DND-41 (cell line): ENCODE measurements at places on chromosomes 12 and 14.

GRCh38 chr12:111573476-111573875 lies 25.6 kb downstream of the ATXN2 start:
- DNase-seq = no peak

- DNase-seq = no peak
These were observed 734.8 kb downstream of the DIO2 start for GRCh38 chr14:79476552-79476951.

DNA sequence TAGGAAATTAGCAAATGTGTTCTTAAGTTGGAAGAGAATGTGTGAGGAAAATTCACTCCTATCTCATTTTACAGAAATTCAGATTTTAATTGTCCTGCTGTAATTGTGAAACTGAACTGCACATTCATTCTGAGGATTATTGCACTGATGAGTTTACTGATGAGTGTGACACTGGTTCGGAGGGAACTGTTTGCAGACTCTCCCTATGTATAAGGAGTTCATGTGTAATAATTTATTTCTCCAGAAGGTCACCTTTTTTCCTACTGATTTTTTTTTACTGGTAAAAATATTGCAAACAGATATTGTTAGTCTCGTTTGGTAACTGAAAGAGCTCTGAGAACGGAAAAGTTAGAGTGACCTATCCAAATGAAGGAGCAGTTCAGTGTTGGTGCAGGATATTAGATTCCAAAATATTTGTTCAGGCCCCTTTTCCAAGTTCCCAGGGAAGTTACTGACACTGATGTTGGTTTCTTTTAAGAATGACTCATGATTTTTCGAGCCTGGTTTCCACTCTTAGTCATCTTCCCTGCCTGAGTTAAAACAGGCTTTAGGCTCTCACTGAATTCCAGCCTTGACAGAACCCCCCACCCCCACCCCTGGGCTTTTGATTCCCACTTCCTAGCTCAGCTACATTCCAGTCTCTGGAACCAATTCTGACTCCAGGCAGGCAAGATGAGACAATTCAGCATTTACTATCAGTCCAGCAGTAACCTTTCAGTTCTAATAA lies 18.4 kb downstream of the ANO6 start:
- DNase-seq = no peak

DNA sequence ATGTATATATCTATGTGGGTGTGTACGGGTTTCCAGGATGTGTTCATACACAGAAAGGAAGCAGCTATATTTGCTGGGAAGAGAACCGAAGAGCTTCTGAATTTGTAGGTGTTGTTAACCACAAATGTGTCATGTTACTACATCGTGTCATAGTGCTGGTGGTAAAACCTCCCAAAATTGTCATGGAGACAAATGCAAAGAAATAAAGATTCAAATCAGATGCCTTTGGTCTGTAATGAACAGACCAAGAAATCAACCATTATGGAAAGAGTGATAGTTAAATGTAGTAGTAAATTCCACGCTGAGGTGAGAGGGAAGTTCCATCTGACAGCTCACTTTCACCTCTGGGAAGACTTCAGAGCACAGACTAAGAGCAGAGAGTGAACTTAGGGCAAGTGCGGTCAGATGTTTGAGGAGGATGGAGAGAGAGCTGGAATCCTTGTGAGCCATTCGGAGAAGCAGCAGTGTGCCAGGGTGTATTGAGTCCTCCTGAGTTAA lies 487.5 kb downstream of the TMEM121 start:
- no peak for DNase-seq

GRCh38 chr12:117169548-117169947 lies 20.7 kb downstream of the FBXO21 start:
- no peak for DNase-seq

- no peak for DNase-seq
These were observed 72.6 kb downstream of the NUAK1 start for GRCh38 chr12:106066051-106066705.

DNA sequence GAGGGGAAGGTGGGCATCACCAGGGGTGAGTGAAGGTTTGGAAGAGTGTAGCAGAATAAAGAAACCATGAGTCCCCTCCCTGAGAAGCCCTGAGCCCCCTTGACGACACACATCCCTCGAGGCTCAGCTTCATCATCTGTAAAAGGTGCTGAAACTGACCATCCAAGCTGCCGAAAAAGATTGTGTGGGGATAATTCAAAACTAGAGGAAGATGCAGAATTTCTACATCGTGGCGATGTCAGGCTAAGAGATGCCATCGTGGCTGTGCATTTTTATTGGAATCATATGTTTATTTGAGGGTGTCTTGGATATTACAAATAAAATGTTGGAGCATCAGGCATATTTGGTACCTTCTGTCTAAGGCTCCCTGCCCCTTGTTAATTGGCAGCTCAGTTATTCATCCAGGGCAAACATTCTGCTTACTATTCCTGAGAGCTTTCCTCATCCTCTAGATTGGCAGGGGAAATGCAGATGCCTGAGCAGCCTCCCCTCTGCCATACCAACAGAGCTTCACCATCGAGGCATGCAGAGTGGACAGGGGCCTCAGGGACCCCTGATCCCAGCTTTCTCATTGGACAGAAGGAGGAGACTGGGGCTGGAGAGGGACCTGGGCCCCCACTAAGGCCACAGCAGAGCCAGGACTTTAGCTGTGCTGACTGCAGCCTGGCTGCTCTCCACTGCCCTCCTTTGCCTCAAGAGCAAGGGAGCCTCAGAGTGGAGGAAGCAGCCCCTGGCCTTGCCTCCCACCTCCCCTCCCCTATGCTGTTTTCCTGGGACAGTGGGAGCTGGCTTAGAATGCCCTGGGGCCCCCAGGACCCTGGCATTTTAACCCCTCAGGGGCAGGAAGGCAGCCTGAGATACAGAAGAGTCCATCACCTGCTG lies 7.0 kb downstream of the SERPINA1 start:
- no peak for DNase-seq

GRCh38 chr14:73738518-73739173 lies 24.5 kb upstream of the PNMA1 start:
- DNase-seq = no peak

DNA sequence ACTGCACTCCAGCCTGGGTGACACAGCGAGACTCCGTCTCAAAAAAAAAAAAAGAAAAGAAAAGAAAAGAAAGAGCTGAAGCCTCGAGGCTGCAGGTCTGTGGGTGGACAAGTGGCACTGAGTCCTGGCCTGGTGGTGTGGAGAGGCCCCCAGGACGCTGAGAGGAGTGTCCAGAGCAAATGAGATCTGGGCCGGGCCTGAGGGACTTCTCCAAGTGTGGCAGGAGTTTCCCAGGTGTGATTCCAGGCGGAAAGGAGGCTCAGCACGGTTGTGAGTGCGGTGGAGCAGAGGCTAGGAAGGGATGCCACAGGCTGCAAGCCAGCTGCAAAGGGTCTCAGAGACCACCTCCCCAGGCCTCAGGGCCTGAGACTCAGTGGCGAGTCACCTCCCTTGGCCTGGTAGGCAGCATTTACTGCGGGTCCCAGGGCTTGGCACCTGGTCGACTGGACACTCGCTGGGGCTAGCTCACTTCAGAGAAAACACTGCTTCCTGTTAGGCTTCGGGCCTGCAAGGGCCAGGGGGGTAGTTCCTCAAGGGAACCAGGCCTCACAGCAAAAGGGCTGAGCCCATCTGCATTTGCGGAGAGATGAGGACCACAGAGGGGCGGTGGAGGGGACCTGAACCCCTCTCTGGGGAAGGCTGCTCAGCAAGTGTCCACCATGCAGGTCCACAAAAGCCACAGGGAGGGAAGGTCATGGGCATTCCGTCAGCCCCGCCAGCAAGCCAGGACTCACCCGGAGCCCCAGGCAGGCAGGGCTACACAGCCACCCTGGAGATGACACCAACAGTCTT lies 11.7 kb downstream of the TTC7B start:
- DNase-seq = no peak

- no peak for DNase-seq
These were observed 1.2 kb downstream of the ATP6V0A2 start for GRCh38 chr12:123713398-123713797.

DNA sequence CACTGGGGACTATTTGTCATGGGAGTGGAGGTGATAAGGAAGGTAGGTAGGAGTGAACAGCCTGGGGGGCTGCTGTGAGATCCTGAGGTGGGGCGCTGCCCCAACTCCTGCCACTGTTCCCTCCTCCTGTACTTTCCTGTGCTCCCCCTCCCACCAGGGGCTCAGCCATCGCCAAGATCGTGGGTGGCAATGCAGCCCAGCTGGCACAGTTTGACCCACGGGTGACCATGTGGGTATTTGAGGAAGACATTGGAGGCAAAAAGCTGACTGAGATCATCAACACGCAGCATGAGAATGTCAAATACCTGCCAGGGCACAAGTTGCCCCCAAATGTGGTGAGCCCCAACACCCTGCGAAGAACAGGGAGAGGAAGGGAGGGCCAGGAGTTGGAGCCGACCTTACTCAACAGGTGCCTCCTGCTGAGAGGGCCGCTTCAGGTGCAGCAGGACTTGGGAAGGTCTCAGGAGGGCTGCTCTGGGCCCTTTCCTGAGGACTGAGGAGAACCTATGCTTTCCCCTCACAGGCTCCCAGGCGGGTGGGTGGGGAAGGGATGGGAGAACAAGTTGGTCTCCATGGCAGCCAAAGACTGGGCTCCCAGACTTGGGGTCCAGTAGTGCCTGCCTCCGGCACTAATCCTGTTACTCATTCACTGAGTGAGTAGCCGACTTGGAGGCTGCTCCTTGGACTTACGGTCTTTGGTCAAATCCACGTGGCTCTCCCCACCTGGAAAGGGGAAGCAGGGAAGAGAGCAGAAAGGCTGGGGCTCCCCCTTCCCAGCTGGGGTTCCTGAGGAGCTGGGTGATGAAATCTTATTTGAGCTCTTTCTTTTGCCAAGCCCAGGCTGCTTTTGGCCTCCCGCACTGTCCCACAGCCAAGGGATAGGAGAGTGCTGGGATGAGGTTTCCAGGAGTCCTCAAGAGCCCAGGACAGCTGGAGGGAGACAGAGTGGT lies 884 bp downstream of the GPD1 start:
- DNase-seq = no peak

DNA sequence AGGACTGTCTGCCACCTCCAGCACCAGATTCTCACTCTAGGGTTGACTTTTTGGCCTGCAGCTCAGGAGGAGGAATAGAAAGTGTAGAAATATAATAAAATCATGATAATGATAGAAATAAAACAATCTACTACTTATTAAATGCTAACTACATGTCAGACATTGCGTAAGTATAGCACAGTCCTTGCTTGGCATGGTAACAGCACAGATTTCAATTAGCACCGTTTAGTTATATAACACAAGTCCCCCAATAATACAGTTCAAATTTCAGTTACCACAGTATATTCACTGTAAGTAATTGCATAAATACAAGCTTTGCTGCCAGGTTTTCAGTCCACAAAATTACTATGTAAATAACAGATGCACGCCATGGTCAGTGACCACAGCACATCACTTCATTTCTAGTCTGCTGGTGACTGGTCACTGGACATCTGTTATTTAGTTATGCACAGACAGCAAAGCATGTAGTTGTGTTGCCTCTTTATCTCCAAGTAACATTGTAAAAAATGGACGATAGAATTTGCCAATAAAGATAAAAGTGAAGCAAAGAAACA lies 6.5 kb upstream of the GLT8D2 start:
- DNase-seq = no peak

DNA sequence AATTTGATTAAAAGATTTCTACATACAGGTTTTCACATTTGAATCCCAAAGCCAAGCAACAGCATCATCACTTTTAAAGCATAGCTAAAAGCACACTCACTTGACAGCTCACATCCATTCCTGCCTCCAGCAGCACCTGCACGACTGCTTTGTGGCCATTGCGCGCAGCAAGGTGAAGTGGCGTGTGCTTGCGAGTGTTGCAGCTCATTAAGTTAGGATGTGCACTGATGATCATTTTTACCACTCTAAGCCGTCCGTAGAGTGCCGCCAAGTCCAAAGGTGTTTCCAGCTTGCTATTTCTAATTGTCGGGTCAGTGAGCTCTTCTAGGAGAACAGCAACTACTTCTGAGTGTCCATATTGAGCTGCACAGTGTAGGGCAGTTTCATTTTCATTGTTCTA lies 158.8 kb downstream of the GARIN6 start:
- no peak for DNase-seq

DNA sequence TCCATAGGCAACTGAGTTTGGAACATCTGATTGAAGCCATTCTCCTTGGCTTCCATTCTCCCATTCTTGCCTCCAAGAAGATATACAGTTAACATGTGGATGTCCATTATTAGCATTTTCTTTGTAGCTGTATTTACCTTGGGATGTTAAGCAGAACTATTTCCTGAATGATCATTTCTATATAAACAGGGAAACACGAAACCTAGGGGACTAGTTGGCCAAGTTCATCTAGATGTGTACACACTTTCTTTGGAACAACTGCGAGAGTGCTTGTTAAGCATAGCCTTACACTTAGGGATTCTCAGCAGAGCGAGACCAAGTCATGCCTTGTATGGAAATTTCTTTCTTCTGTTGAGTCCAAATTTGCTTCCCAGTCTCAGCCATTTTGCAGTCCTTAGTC lies 42.1 kb downstream of the DRAM1 start:
- no peak for DNase-seq

DNA sequence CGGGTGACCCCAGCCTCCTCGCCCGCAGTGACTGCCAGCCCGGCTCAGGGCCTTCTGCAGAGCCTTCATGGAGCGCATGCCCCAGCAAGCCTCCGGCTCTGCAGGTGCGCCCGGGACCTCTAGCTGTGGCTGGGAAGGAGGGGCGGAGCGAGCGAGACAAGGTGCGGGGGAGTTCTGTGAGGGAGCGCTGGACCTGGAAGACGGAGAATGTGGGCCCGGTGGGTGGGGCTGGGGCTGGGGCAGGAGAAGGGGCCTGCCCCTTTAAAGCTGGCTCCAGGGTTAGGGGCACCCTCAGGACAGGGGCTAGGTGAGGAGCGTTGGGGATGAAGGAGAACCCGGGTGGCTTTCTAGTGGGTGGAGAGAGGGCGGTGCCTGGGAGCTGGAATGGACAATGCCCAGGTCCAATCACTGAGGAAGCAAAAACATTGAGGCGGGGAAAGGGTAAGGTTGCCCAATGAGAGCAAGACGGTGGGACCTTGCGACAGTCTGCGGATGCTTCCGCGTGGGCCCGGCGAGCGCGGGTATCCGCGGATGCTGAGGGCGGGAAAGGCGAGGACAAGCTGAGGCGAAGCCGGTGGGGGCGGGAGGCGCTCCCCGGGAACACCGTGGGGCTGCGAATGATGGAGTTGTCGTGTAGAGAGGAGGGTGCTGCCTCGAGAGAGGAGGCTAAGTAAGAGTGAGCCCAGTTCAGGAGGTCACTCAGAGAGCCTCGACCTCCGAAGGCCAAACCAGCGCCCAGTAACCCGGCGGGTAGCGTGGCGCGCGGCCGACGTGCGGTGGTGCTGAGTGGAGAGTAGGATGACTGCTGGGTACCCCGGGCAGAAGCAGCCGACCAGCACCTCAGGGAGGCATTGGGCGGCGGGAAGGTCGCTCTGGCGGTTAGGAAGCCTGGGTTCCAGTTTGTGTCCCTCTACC lies at the start of gene GLS2:
Gene GLS2 (minus strand): TSS at position 121 of the 915 bp plus-strand sequence. CDS start 43 bp downstream, at position 78.
- no peak for DNase-seq

DNA sequence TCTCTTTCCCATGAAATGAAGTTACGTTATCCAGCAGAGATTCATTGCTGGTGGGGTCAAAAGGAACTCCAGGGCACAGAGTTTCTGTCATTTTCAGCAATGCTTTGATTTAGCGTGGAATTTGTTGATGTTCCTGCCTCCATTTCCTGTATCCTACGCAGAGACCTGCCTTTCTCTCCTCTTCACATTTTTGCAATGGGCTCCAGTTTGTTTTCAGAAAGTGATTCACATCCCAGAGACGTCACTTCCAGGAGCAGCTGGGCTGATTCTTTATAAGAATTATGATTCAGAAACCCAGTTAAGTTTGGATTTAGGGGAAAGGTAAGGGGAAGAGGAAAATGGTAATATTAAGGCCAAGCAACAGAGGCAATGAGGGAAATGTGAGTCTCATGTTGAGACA lies 11.6 kb downstream of the RNASE10 start:
- no peak for DNase-seq

- DNase-seq = no peak
These were observed 7.6 kb downstream of the CEP170B start for GRCh38 chr14:104872469-104873341.
